PC-9 (cell line): ENCODE measurements at places on chromosomes 4 and X. TPM values are rescaled to one million over a fixed set of nuclear protein-coding genes. Genes with fewer than 3 reads are reported as not detected.

DNA sequence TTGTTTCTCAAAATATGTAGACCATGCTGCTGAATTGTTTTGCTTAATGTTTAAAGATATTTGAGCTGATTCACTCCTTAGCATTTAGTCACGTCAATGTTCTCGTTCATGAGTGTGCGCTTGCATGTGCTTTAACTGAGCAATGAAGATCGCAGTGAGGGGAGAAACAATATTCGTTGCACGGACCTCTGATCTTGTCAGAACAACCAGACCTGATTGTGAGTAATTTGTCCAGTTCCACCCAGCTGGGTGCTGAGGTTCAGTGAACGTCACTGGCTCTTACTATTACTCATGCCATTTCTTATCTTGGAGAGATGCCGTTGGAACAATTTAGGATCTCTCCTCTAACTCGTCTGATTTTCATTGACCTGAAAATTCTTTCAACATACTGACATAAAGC is 15.0 kb upstream of the PRKX start:
- no peak for DNase-seq

DNA sequence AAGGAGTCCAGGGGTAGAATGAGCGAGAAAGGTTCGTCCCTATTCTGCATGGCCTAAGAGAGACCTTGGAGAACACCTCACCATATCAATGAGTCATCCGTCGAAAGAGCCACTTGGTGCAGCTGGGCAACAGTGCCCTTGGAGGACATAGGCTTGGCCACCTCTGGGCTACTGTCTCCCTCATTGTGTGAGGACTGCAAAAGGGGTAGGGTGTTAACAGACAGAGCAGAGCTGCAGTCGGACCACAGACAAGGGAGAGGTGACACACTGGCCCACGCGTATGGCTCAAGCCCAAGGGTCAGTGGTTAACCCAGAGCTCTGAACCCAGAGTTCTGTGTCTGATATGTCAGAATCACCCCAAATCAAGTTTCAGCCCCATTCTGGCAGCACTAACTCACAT is 118.2 kb upstream of the BMP3 start:
- DNase-seq: no peak

Gene STPG2
- total RNA-seq: 0.35 TPM in 1 of 2 replicates, not detected in the other

GRCh38 chr4:142516686-142517526 is 329.2 kb downstream of the INPP4B start:
- DNase-seq: peak; percentile 6

DNA sequence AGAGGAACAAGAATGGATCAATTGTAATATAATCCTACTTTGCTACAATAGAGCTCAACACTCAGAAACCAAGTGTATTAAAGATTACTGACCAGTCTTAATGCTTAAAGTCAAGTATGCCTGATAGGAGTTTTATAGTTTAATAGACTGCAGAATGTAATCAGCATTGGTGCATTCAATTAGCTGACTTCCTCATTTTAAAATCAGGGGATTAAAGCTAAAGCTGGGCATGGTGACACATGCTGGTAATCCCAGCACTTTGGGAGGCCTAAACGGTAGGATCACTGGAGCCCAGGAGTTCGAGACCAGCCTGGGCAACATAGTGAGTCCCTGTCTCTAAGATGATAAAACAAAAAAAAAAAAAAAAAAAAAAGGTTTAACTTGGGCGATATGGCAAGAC is 10.8 kb downstream of the HNRNPDL start:
- no peak for DNase-seq
